Upper lobe of left lung (tissue), 6 donors: ENCODE measurements at places on chromosomes 7 and 10. TPM values are rescaled to one million over a fixed set of nuclear protein-coding genes. Genes with fewer than 3 reads are reported as not detected.

DNA sequence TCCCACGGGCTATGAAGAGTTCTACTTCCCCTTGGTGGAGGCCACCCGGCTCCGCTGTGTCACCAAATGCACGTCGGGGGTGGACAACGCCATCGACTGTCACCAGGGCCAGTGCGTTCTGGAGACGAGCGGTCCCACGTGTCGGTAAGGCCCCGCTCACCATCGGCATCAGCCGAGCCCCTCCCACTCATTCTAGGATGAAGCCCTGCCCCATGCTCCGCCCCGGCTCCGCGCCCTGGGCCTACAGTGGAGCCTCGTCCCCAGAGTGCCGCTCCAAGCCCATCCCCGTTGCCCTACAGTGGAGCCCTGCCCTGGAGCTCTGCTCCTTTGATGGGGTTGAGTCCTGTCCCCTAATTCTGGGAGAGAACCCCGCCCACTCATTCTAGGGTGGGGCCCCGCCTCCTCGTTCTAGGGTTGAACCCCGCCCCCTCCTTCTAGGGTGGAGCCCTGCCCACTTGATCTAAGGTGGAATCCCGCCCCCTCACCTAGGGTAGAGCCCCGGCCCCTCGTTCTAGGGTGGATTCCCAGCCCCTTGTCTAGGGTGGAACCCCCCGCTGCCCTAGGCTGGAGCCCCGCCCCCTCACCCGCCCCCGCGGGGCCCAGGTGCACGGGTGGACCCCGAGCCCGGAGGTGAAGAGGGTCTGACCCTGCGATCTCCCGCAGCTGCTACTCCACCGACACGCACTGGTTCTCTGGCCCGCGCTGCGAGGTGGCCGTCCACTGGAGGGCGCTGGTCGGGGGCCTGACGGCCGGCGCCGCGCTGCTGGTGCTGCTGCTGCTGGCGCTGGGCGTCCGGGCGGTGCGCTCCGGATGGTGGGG lies 3.4 kb upstream of the MUC12 start:
- DNase-seq, result peak; percentile 96

DNA sequence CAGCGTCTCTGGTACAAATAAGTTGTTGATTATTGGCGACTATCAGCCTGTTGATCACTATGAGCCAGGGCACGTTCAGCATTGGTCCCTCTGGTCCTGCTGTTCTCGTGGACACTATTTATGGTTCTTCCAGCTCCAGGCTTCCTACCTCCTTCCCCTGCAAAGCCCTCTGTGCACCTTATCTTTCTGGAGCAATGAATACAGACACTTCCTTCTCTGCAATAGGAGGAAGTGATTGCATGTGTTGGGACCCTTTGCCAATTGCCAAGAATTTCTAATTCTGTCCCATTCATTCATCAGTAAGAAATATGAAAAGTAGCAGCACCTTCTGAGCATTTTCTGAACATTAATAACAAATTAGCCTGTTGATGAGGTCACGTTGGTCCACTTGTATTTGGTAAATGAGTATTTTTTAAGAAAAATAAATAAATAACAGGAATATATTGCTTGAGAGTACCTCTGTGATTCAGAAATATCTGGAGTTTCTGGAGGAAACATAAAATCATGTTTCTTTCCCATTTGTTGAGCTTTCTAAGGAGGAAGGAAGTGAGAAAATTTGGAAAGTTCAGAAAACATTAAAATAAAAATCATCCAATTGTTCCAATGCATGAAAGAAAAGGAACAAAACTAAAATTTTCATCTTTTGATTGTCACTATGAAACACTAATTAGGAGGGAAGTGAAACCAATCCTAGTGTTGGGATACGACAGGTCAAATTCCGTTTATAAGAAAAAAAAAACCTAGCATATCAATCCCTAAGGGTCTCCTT lies 259.1 kb upstream of the KLF6 start:
- DNase-seq, result no peak

The SEMA3E gene
- total RNA-seq, result 7.9 TPM

GRCh38 chr10:96794836-96795733 lies 37.0 kb upstream of the LCOR start:
- DNase-seq, result no peak

The GPC2 gene
- total RNA-seq, result 0.78 TPM

The CYP26C1 gene
- total RNA-seq, result 0.46 TPM
